ENCODE measurements at places on chromosomes 11 and 22.

GRCh38 chr11:95066716-95067038, at the start of gene SRSF8:
Gene SRSF8 (plus strand): TSS chr11:95066919. CDS start chr11:95067227, 308 bp downstream.
- DNase-seq, result no peak

DNA sequence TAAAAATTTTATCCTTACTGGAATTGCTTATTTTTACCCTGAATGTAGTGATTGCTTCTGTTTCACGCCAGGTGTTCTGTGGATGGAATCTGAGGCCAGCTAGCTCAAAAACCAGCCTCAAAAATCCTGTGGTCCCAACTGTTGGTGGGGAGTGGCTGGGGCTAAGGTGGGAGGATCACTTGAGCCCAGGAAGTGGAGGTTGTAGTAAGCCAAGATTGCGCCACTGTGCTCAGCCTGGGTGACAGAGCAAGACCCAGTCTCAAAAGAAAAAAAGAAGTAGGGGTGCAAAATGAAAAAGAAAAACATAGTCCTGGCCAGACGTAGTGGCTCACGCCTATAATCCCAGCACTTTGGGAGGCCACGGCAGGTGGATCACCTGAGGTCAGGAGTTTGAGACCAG, 27.0 kb upstream of the SLC5A1 start:
- DNase-seq, result no peak

- DNase-seq, result no peak
Observed at GRCh38 chr11:1873048-1873812, 18.5 kb downstream of the PRR33 start.

GRCh38 chr11:107222431-107222830, 204.2 kb upstream of the GUCY1A2 start:
- no peak for DNase-seq

- DNase-seq, result no peak
Observed at GRCh38 chr11:68714060-68714856, 29.9 kb downstream of the GAL start.

GRCh38 chr11:65552388-65552951, 5.7 kb downstream of the LTBP3 start:
- DNase-seq, result no peak

- no peak for DNase-seq
Observed at GRCh38 chr22:26550498-26551033, 38.3 kb upstream of the TFIP11 start.

- DNase-seq, result no peak
Observed at GRCh38 chr11:92125321-92125720, 99.3 kb upstream of the FAT3 start.

DNA sequence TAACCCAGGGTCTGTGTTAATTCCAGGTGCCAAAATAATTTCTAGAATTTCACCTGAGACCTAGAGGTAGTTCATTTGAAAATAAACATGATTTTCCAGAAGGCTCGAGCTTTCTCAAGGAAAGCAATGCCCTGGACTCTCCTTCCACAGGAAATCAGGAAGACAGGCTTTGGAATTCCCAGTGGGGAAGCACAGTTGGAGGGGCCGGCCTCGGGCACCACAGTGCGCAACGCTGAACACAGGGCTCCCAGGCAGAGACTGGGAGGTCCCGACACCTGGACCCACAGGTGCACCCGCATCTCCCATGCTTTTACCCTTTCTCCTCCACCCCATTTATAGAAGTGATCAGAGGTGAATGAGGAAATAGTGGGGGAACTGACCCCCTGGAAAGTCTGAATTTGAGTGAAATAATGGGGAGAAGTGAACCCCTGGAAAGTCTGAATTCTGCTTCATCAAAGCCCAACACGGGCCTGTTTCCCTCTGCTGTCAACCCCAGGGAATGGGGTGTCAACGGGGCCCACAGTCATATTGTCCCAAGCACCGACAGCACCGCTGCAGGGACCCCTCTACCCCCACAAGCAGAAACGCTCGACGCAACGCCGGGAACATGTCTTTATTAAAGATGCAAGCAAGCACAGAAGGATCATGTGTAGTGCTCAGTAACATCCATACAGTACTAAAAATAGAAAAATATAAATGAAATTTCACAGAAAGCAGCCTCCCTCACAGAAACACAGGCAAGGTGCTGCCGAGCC, 12.0 kb upstream of the EFCAB6 start:
- no peak for DNase-seq

DNA sequence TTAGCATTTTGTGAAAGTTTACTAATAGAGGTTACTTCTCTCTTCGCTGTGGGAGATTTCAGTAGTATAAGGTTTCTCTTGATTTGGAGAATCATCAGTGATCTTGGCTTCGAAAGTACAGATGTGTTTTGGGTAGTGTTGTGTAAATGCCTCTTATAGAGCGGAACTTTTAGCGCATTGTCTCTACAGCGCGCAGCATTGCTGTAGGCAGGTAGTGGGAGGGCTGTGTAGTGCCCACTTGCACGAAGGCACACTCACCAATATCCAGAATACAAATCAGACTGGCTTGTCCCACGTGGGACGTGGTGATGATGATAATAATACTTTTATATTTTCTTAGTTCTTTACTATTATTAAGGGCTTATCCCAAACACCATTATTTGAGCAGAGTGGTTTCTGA, 51.4 kb downstream of the FAM83F start:
- no peak for DNase-seq

DNA sequence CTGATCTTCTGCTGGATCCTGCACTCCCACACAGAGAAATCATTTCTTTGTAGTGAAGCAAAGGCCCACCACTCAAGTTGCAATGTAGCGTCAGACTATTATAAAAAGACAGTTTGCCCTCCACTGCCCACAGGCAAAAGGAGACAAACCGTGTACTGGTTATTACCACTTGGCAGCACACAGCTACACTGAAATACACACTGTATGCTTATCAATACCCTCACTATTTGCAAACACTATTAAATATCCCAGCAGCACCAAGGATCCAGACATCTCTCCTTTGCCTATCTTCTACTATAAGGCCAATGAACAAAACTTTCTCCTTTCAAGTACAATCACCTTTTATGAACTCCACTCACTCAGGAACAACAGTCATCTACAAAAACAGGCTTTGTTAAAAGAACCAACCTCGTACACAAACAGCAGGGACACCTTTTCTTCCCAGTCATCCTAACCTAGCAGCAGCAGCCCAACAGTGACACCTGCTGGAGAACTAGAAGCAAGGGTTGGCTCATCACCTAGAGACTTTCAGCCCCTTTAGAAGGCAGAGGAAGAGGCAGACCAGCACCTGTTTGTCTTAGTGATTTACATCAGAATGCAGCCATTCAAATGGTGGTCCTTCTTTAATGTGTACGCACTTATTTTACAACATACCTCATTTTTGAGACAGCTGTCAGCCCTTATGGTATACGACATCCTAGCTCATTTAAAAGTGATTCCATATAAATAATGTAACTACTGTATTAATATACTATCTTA, 56.1 kb downstream of the AMBRA1 start:
- peak; percentile 53 for DNase-seq

GRCh38 chr11:127308291-127308690, 307.7 kb upstream of the KIRREL3 start:
- DNase-seq, result no peak

DNA sequence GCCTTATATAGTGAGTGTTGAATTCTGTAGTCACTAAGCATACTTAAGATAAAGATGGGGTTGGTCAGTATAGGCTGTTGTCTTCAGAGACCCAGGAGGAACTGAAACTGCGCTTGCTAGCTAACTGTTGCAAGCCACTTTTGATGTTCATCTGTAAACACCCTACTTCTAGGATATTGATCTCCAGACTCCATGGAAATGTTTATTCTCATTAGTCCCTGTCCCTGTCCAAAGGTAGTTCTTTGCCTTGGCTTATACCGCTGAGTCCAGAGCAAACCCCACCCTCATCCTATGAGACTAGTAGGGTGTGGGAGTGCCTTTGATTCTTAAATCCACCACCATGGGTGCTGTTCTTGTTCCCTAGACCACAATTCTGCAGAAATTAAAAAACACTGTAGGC, 36.4 kb downstream of the DEPDC5 start:
- DNase-seq, result no peak

All from activated CD4-positive, alpha-beta T cell treated with anti-CD3 and anti-CD28 coated beads, Interleukin-2, amount 50 U/mL, for 1 hour (primary cell).